ENCODE measurements at places on chromosomes 4 and X. TPM values are rescaled to one million over a fixed set of nuclear protein-coding genes. Genes with fewer than 3 reads are reported as not detected.

GRCh38 chrX:119189595-119189994 is 46.5 kb upstream of the PGRMC1 start:
- H3K4me3 ChIP-seq = no peak overlapping the region
- no peaks in the 10 kb centered on the region for H3K4me1 ChIP-seq
- no peaks in the 10 kb centered on the region for H3K36me3 ChIP-seq
- no peak overlapping the region for H3K27ac ChIP-seq
- H3K27me3 ChIP-seq = no peaks in the 10 kb centered on the region
- no peak for DNase-seq

Gene CYSLTR1
- total RNA-seq = 0.97 TPM

Gene CLCN3
- total RNA-seq = 67.2 TPM

DNA sequence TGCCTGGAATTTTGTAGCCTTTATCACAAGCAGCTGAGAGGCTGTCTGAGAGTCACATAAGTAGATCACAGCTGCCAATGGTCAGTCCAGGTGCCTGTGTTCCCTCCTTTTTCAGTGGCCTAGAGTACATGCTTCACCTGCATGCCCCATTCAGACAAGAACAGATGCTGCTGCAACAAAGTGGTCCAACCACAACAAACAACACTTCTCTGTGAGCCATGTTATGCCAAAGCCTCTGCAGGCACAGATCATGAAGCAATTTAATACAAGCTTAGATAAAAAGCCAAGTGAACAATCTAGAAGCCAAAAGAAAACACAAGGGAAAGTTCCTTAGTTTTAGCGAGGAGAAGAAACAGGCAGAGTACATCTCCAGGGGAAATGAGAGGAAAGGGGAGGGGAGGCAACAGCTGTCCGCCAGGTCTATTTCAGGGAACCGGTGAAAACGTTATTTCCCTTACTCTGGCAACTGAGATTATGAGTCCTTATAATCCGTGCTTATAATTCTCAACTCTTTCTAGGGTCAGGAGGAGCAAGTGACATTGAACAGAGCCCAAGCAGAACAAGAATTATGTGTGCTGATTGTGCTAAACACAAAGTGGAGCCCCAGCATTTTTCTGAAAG is 92.6 kb downstream of the TSPAN5 start:
- H3K36me3 ChIP-seq = no peaks in the 10 kb centered on the region
- H3K4me1 ChIP-seq = no peaks in the 10 kb centered on the region

DNA sequence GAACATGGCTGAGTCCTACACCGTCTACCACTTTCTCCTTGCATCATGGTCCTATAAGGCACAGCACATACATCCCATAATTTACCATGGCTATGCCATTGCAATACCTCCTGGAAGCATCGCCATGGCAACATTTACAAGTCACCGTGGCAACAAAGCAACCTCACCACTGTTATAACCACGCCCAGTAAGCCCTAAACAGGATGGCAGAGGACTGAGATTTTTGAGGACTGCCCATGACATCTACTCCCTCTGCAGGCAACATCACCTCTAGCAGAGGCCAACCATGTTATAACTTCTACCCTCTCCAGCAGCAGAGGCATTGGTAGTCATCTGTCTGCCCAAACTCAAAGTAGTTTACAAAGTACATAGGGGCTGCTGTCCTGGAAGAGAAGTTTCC is 29.7 kb downstream of the BCOR start:
- H3K36me3 ChIP-seq = no peaks in the 10 kb centered on the region
- H3K27me3 ChIP-seq = no peaks in the 10 kb centered on the region
- H3K4me1 ChIP-seq = no peaks in the 10 kb centered on the region
- no peak overlapping the region for H3K27ac ChIP-seq
- no peak for DNase-seq
- H3K4me3 ChIP-seq = no peak overlapping the region

Gene RCHY1
- 18.7 TPM for total RNA-seq

GRCh38 chr4:147236806-147237205 is 244.1 kb upstream of the EDNRA start:
- no peaks in the 10 kb centered on the region for H3K27me3 ChIP-seq
- no peaks in the 10 kb centered on the region for H3K36me3 ChIP-seq
- H3K27ac ChIP-seq = no peak overlapping the region
- DNase-seq = no peak
- H3K4me3 ChIP-seq = no peak overlapping the region

Gene PRRG3
- total RNA-seq = 0.68 TPM

DNA sequence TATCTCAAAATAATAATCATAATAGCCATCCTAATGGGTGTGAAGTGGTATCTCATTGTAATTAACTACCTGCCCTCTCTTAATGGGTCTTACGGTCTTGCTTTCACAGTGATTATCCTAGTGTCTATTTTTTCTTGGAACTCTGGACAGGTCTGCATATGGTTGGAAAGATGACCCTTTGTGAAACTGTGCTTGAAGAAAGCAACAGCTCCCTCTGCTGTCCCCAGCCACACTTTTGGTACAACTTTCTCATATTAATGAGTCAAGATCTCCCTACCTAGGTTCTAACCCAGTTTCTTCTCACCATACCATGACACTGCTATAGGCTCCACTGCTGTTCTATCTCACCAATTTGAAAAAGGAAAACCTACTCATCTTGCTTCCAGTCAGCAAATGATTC is 2.4 kb downstream of the TFDP3 start:
- DNase-seq = no peak
- H3K36me3 ChIP-seq = no peaks in the 10 kb centered on the region
- H3K27me3 ChIP-seq = no peaks in the 10 kb centered on the region
- no peak overlapping the region for H3K4me3 ChIP-seq
- no peak overlapping the region for H3K27ac ChIP-seq

GRCh38 chr4:137688651-137689050 is 156.4 kb upstream of the PCDH18 start:
- no peak overlapping the region for H3K4me3 ChIP-seq
- no peaks in the 10 kb centered on the region for H3K36me3 ChIP-seq
- DNase-seq = no peak
- H3K4me1 ChIP-seq = no peaks in the 10 kb centered on the region

Gene CLTRN
- 0.57 TPM for total RNA-seq

Gene SPARCL1
- total RNA-seq = 248 TPM

DNA sequence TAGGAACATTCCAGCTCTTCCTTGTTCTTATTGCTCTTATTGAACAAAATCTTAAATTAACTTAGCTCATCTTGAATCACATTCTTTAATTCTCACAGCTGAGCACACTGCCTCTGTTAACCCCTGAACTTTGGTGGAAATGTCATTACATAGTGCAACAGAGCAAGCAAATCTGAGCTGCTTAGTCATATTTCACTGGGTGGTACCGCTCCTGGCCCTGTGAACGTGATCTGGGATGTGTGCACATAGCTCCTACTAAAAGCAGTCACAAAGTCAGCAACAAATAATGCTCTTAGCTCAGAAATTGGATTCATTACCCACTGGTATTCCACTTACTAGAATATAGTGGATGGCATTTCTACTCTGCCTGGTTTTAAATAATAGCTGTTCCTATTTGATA is 27.9 kb downstream of the ARHGEF6 start:
- H3K4me1 ChIP-seq = no peaks in the 10 kb centered on the region
- no peaks in the 10 kb centered on the region for H3K36me3 ChIP-seq
- H3K27me3 ChIP-seq = no peaks in the 10 kb centered on the region
- H3K27ac ChIP-seq = no peak overlapping the region

GRCh38 chr4:76623217-76624045 is 188.4 kb downstream of the SHROOM3 start:
- no peaks in the 10 kb centered on the region for H3K36me3 ChIP-seq
- H3K4me3 ChIP-seq = no peak overlapping the region
- peak; percentile 67 for DNase-seq
- H3K27ac ChIP-seq = peak overlapping the region; percentile 74

GRCh38 chr4:110128472-110128919 is 69.9 kb downstream of the ELOVL6 start:
- no peaks in the 10 kb centered on the region for H3K36me3 ChIP-seq
- H3K27ac ChIP-seq = no peak overlapping the region
- H3K27me3 ChIP-seq = no peaks in the 10 kb centered on the region
- DNase-seq = no peak

- DNase-seq = no peak
- no peaks in the 10 kb centered on the region for H3K27me3 ChIP-seq
- H3K4me1 ChIP-seq = no peaks in the 10 kb centered on the region
- H3K27ac ChIP-seq = no peak overlapping the region
- H3K36me3 ChIP-seq = no peaks in the 10 kb centered on the region
Measured at GRCh38 chr4:72295966-72296557, 264.3 kb downstream of the NPFFR2 start.

GRCh38 chr4:2570551-2571222 is 34.2 kb downstream of the FAM193A start:
- H3K27ac ChIP-seq = no peak overlapping the region
- no peak for DNase-seq
- H3K36me3 ChIP-seq = no peaks in the 10 kb centered on the region
- H3K4me3 ChIP-seq = no peak overlapping the region
- H3K27me3 ChIP-seq = no peaks in the 10 kb centered on the region

Gene MAGEC3
- not detected for total RNA-seq

GRCh38 chrX:101348452-101349192 is at the start of gene TIMM8A:
Gene TIMM8A, minus strand, starts transcription at chrX:101348742. Its CDS starts 78 bp downstream, at chrX:101348664.
- H3K27me3 ChIP-seq = no peaks in the 10 kb centered on the region
- peak within 1 kb of the TSS; percentile 92 for H3K27ac ChIP-seq
- H3K4me1 ChIP-seq = no peaks in the 10 kb centered on the region

DNA sequence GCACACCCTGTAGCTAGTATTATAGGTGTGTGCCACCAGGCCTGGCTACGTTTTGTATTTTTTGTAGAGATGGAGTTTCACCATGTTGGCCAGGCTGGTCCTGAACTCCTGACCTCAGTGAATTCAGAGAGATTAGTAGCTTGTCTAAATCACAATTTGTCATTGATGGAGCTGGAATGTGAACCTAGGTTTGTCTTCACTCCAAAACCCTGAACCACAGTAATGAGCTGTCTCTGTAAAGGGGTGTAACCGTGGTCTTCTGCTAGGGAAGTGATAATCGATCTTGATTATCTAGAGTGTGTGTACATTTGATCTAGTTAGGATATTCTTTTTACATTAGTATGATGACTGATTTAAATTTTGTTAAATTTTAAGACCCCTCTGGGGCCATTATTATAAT is 8.3 kb downstream of the ARHGAP10 start:
- no peaks in the 10 kb centered on the region for H3K4me1 ChIP-seq
- H3K27me3 ChIP-seq = no peaks in the 10 kb centered on the region
- no peak overlapping the region for H3K4me3 ChIP-seq
- H3K27ac ChIP-seq = no peak overlapping the region
- DNase-seq = no peak

- no peaks in the 10 kb centered on the region for H3K27me3 ChIP-seq
- no peak overlapping the region for H3K27ac ChIP-seq
- H3K36me3 ChIP-seq = no peaks in the 10 kb centered on the region
- no peaks in the 10 kb centered on the region for H3K4me1 ChIP-seq
Measured at GRCh38 chr4:141905751-141906150, 269.4 kb downstream of the IL15 start.

DNA sequence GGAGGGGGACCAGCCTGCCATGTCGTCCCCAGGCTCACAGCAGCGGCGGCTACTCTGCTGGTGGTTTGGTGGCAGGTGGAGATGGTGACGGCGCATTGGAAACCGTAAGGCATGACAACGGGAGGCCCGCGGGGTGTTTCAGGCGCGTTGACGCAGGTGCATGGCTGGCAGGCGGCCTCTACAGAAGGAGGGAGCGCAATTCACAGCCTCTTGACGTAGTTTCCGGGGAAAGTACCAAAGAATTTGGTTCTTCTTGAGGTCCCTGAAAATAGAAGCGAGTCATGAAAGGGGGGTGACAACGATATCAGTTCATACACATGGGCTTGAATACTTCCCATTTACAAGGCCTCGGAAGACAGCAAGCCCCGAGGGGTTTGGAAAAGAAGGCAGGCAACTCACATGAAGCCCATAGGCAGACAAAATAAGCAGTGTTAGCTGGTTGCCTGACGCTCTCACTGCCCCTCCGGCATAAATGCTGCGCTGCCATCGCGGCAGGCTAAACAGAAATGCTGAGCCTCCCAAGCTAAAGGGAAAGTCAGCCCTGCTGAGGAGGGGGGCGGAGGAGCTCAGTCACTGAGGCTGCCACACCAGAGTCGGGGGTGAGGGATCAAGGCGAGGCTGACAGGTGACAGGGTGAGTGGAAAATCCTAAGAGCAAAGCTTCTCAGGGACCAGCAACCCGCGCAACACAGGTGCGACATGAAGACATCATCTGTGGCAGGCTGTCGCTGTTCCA is 52.3 kb upstream of the PDLIM3 start:
- H3K27ac ChIP-seq = no peak overlapping the region
- no peaks in the 10 kb centered on the region for H3K36me3 ChIP-seq
- H3K27me3 ChIP-seq = no peaks in the 10 kb centered on the region
- H3K4me1 ChIP-seq = no peaks in the 10 kb centered on the region
- no peak for DNase-seq
- no peak overlapping the region for H3K4me3 ChIP-seq

Gene ZC4H2
- 16.7 TPM for total RNA-seq

GRCh38 chrX:71241301-71241700 is 12.6 kb downstream of the ZMYM3 start:
- no peaks in the 10 kb centered on the region for H3K4me1 ChIP-seq
- no peak overlapping the region for H3K27ac ChIP-seq
- DNase-seq = no peak
- H3K4me3 ChIP-seq = no peak overlapping the region
- no peaks in the 10 kb centered on the region for H3K36me3 ChIP-seq

- no peak within 1 kb of the TSS for H3K4me3 ChIP-seq
- H3K36me3 ChIP-seq = no peaks in the 10 kb centered on the region
- no peaks in the 10 kb centered on the region for H3K4me1 ChIP-seq
Measured at GRCh38 chrX:71222929-71223328, at the start of gene GJB1. Gene GJB1, plus strand, starts transcription at chrX:71223224. Its CDS starts 484 bp downstream, at chrX:71223708.

DNA sequence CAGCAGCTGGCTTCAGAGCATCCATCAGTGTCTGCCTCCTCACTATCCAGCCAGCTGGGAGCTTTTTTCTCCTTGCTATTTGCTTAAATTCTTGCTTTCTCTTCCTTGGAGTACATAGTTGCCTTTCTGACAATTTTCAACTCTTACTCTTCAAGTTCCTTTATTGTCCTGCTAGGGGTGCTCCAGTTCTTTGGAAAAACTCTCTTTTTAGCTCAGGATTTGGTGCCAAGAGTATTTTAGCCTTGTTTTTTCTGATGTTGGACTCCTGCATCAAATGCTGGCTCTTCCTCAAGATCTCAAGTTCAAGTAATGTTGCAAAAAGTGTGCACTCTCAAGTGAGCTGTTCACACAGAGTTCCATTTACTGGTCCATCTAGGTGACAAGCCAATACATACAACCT is 126.4 kb downstream of the KDR start:
- H3K4me3 ChIP-seq = no peak overlapping the region
- H3K27ac ChIP-seq = no peak overlapping the region
- H3K27me3 ChIP-seq = no peaks in the 10 kb centered on the region
- H3K4me1 ChIP-seq = no peaks in the 10 kb centered on the region
- H3K36me3 ChIP-seq = no peaks in the 10 kb centered on the region
- DNase-seq = no peak

- H3K27ac ChIP-seq = peak overlapping the region; percentile 81
- H3K36me3 ChIP-seq = no peaks in the 10 kb centered on the region
- no peaks in the 10 kb centered on the region for H3K4me1 ChIP-seq
- peak; percentile 34 for DNase-seq
- no peaks in the 10 kb centered on the region for H3K27me3 ChIP-seq
Measured at GRCh38 chrX:67544281-67545035, 637 bp downstream of the AR start.

- H3K27ac ChIP-seq = no peak overlapping the region
- no peaks in the 10 kb centered on the region for H3K36me3 ChIP-seq
- DNase-seq = no peak
- no peaks in the 10 kb centered on the region for H3K27me3 ChIP-seq
Measured at GRCh38 chr4:20679951-20680350, 20.3 kb upstream of the PACRGL start.
